ENCODE measurements at places on chromosomes 6 and 20. TPM values are rescaled to one million over a fixed set of nuclear protein-coding genes. Genes with fewer than 3 reads are reported as not detected.

Gene GSTA3
- total RNA-seq = not detected

Gene GSTA2
- not detected for total RNA-seq

Gene RAD21L1
- not detected for total RNA-seq

Gene ASIP
- not detected for total RNA-seq

Gene FAM162B
- total RNA-seq = 3.7 TPM

Gene DCDC2
- total RNA-seq = not detected

Gene PDE7B
- 6.1 TPM for total RNA-seq

Gene COL21A1
- 1.8 TPM for total RNA-seq

All from esophagus squamous epithelium (tissue), 5 donors.